ENCODE measurements at places on chromosomes 12 and 14. TPM values are rescaled to one million over a fixed set of nuclear protein-coding genes. Genes with fewer than 3 reads are reported as not detected.

The TMEM30B gene
- 0.15 TPM for total RNA-seq

The TAS2R7 gene
- not detected for total RNA-seq

The REM2 gene
- total RNA-seq, result 0.36 TPM

The OR4K1 gene
- total RNA-seq, result not detected

The GNB3 gene
- 9.0 TPM for total RNA-seq

DNA sequence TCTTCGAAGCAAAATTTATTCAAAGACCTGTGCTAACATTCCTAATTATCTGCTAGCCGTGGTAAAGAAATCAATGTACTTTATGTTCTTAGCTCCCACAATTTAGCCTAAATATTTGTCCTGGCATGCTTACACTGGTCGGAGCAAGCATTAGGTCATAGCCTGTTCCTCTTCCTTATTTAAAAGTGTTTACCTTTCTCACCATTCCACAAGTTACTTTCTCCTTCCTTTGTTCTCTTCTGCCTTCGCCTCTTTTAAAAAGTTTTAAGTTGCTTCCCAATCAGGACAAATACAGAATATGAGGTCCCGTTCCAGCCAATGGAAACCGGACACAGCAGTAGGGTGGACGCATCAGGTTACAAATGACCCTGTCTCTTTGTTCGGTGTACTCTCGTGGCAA lies 11.6 kb downstream of the CDK2AP1 start:
- DNase-seq, result no peak
- no peaks in the 10 kb centered on the region for H3K4me1 ChIP-seq
- peak overlapping the region; percentile 12 for H3K4me3 ChIP-seq
- peak overlapping the region; percentile 59 for H3K27ac ChIP-seq
- peaks cover 3% of the 10 kb centered on the region for H3K27me3 ChIP-seq

DNA sequence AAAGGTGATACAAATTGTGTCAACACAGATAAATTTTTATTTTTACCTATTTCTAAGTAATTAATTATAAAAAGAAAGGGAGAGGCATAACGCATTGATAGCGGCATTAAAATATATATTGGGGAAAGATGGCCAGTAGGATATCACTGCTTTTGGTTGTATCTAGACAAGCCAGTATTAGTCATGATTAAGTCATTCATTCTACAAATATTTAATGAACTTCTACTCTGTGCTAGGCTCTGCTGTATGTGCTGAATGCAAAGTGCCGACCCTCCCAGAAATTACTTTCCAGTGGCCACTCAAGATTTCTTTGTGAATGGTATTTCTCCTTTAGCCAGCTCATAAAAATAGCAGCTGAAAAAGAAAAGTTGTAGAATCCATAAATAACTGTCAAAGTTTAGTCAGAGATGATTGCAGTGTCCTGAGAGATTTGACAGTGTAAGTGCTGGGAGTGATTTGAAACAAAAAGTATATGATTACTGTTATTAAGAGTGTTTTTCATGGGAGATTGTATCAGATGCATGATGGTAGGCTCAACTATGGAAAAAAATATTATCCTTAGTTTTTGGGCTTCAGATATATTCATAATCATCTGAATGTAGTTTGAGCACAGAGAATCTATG lies 133.2 kb downstream of the MGAT4C start:
- H3K4me3 ChIP-seq, result no peak overlapping the region
- no peaks in the 10 kb centered on the region for H3K27me3 ChIP-seq
- H3K36me3 ChIP-seq, result no peaks in the 10 kb centered on the region
- DNase-seq, result no peak

DNA sequence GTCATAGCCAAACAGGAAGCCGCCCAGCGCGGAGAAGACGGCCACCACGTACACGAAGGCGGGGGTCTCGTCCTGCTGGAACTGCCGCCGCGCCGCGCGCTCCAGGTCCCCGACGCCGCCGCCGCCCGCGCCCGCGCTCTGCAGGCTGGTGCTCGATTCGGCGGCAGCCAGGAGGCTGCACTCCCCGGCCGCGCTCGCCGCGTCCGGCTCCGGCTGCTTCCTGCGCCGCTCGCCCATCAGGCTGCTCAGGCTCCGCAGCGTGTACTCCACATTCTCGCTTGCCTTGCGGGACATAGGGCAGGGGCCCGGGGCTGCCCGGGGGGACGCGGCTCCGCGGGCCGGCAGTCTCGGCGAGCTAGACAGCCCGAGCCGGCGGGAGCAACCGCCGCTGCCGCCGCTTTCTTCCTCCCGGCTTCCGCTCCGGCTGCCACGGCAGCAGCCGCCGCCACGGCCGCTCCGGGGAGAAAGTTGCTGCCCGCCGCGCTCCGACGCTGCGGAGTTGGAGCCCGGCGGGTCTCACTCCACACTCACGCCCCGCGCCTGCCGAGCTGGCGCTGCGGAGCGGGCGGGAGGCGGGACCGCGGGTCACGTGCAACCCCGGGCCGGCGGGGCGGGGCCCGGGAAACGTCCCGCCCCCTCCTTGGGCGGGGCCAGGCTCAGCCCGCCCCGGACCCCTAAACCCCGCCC lies at the start of gene SLC2A13:
SLC2A13 (minus strand) TSS at position 567 of the 687 bp plus-strand sequence; CDS start at position 294, 273 bp downstream.
- peaks cover 12% of the 10 kb centered on the region for H3K36me3 ChIP-seq
- peak within 1 kb of the TSS; percentile 94 for H3K4me3 ChIP-seq
- peak; percentile 84 for DNase-seq
- peak within 1 kb of the TSS; percentile 64 for H3K27ac ChIP-seq

GRCh38 chr14:65377576-65377975 lies 35.0 kb upstream of the FUT8 start:
- no peak overlapping the region for H3K4me3 ChIP-seq
- DNase-seq, result no peak
- H3K27ac ChIP-seq, result no peak overlapping the region
- no peaks in the 10 kb centered on the region for H3K36me3 ChIP-seq
- H3K27me3 ChIP-seq, result no peaks in the 10 kb centered on the region

DNA sequence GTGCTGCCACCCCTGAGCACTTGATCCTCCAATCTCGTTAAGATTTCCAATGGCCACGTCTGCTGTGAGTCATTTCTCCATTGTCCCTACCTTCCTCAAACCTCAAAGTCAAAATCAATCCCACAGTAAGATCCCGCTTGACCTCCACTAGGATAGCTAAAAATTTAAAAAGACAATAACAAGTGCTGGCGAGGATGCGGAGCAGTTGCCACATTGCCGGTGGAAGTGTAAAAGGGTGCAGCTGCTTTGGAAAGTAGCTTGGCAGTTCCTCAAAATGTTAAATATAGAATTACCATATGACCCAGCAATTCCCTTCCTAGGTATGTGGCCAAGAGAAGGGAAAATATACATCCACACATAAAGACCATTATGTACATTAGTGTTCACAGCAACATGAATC lies 9.5 kb upstream of the BCL7A start:
- DNase-seq, result no peak
- no peaks in the 10 kb centered on the region for H3K36me3 ChIP-seq
- H3K27ac ChIP-seq, result no peak overlapping the region
- H3K4me3 ChIP-seq, result no peak overlapping the region

GRCh38 chr12:102848832-102849231 lies 68.2 kb downstream of the PAH start:
- H3K27me3 ChIP-seq, result peaks cover 7% of the 10 kb centered on the region
- no peak overlapping the region for H3K4me3 ChIP-seq
- DNase-seq, result no peak
- H3K36me3 ChIP-seq, result no peaks in the 10 kb centered on the region
- H3K4me1 ChIP-seq, result no peaks in the 10 kb centered on the region

DNA sequence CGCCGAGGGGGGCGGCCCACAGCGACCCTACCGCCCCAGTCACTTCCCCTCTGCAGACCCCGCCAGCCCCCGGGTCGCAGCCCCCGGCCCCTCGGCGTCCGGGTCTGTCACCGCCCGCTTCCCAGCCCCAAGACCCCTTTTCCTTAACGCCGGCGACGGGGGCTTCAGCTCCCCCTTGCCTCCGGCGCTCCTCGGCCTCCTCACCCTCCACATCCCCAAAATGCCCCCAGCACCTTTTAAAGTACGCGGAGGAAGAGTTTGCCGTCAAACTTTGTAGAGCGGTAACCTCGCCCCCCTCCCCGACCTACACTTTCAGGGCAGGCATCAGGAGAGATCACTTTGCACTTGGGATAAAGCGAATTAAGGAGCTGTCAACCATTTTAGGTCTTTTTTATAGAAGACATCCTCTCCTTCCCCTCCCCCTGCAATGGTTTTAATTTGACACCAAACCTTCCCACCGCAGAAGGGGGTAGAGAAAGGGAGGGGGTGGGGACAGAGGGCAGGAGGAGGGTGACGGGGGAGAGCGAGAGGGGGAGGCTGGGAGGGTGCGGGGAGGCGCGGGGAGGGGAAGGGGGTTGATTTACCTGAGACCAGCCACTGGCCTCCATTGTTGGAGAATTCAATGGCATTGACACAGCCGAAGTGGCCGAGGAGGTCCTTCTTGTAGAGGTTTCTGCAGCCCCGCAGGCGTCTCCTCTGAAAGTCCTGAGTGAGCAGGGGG lies 578 bp downstream of the DCAF5 start:
- H3K4me1 ChIP-seq, result peaks cover 30% of the 10 kb centered on the region
- peak overlapping the region; percentile 83 for H3K27ac ChIP-seq
- H3K27me3 ChIP-seq, result peaks cover 9% of the 10 kb centered on the region
- peak; percentile 35 for DNase-seq
- peaks cover 19% of the 10 kb centered on the region for H3K36me3 ChIP-seq
- H3K4me3 ChIP-seq, result peak overlapping the region; percentile 95

DNA sequence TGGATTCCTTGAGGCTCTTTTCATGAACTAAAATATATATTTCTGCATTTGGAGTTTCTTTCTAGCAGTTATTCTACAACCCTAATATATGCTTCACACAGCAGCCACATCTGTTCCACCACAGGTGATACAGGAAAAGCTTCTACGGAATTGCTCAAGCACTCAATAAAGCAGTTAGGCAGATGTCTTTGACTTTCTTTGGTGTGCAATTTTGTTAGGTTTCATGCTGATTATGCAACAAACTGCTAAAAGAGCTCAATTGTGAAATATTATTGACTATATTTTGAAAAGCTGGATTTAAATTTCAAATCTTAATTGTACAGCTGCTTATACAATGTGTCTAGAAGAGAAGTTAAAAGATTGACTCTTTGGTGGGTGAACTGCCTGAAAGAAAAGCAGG lies 1055.6 kb upstream of the FBXO33 start:
- H3K4me3 ChIP-seq, result no peak overlapping the region
- no peak for DNase-seq
- H3K4me1 ChIP-seq, result peaks cover 20% of the 10 kb centered on the region
- peaks cover 2% of the 10 kb centered on the region for H3K27me3 ChIP-seq
- no peak overlapping the region for H3K27ac ChIP-seq

Data from endothelial cell (in vitro differentiated cells).